Heart right ventricle (tissue), 16 donors: ENCODE measurements at places on chromosomes 5 and 9. TPM values are rescaled to one million over a fixed set of nuclear protein-coding genes. Genes with fewer than 3 reads are reported as not detected.

CNTNAP3B gene
- 8.7 TPM for total RNA-seq

RNF20 gene
- 39.1 TPM for total RNA-seq

- no peak for DNase-seq
Measured at GRCh38 chr9:135081264-135081660, 6.2 kb upstream of the OLFM1 start.

GRCh38 chr5:77015938-77016569 lies 14.2 kb upstream of the AGGF1 start:
- DNase-seq = no peak

DNA sequence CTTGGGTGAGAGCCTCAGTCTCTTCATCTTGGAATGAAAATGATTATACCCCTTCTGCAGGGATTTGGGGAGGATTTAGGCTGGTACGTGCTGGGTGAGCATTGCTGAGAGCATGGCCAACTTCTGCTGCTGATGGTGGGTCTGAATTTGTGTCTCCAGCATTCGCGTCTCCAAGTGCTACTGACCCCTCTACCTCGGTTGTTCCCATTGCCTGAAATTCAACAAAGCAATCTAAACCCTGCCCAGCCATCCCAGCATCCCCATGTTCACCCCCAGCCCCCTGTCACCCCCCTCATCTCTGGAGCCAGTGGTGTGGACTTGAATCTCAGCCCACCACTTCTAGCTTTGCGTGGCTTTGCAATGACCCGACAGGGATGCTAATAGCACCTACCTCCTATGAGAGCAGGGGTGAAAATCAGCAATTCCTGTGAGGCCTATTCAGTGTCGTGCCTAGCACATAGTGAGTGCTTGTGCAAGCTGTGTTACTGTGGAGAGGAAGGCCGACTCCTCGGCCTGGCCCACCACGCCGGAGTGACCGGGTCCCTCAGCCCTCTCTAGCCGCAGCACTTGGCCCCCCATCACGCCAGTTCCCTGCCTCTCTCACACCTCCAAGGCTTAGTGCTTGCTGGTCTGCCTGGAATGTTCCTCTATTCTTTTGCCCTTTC lies 43.4 kb upstream of the SH3PXD2B start:
- DNase-seq = peak; percentile 2

GRCh38 chr9:68446836-68447235 lies 90.4 kb downstream of the PGM5 start:
- no peak for DNase-seq

GRCh38 chr9:135820661-135821060 lies 86.7 kb downstream of the CAMSAP1 start:
- no peak for DNase-seq

DNA sequence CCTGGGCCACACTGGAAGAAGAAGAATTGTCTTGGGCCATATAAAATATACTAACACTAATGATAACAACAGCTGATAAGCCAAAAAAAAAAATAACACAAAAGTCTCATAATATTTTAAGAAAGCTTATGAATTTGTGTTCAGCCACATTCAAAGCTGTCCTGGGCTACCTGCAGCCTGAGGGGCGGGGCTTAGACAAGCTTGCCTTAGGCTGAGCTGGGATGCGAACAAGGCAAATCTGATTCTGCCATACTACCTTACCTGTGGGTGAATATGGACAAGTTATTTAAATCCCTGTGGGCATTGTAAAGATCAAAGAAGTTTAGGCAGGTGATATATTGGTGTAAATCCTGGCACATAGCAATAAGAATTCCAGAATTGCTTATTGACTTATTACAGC lies 212.3 kb upstream of the ATP10B start:
- no peak for DNase-seq
